ENCODE measurements at places on chromosomes 13 and 19. TPM values are rescaled to one million over a fixed set of nuclear protein-coding genes. Genes with fewer than 3 reads are reported as not detected.

Gene RFPL4AL1
- polyA plus RNA-seq = not detected

Gene SHISA7
- polyA plus RNA-seq = 0.14 TPM

Gene KIR3DL1
- polyA plus RNA-seq = not detected

Gene MATK
- 0.50 TPM for polyA plus RNA-seq

DNA sequence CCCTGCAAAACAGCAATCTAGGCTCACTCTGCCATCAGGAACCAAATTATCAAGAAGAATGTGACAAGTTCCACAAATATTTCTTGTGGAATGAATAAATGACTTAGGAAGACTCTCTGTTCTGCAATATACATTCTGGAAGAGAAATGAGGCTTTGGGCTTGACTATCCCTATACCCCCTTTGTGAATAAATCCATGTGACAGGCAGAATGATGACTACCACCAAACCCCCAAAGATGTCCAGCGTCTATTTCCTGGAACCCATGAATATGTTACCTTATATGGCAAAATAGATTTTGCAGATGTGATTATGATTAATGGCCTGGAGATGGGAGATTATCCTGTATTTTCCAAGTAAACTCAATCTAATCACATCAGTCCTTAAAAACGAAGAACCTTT is 139.3 kb downstream of the ENOX1 start:
- no peak for DNase-seq

GRCh38 chr19:18906605-18907519 is 10.9 kb upstream of the CERS1 start:
- no peak for DNase-seq

DNA sequence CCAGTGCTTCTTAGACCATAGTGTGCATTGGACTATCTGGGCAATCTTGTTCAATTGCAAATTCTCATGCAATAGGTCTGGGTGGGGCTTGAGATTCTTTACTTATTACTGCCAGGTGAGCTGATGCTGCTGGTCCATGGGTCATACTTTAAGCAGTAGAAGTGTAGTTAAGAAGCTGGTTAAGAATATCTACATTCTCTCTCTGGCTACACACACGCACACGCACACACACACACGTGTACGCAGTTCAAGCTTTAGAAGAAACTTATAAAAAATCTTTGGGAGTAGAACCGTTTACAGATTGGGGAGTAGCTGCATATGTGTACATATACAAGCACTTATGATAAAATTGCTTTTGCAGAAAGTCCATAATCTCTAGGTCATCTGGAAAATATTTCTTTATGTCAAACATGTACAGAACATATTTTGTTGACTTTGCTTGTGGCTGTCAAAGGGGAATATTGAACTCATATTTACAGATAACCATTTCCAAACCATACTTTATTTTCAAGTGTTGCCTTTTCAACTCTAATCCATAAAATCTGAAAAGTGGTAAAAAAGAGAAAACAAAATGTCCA is 99.7 kb downstream of the GPC6 start:
- no peak for DNase-seq

DNA sequence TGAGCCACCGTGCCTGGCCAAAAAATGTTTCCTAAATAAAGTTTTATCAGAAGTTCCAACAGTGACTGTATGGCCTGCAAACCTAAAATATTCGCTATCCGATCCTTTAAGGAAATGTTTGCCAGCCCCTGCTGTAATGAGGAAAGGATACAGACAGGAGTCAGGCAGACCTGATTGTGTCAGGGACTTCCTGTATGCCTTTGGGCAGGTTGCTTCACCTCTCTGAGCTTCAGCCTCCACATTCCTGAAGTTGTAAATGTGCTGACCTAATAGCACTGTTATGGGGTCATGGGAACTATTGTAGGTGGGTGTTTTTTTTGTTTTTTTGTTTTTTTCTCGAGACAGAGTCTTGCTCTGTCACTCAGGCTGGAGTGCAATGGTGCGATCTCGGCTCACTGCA is 6.2 kb downstream of the ABHD8 start:
- DNase-seq = no peak

DNA sequence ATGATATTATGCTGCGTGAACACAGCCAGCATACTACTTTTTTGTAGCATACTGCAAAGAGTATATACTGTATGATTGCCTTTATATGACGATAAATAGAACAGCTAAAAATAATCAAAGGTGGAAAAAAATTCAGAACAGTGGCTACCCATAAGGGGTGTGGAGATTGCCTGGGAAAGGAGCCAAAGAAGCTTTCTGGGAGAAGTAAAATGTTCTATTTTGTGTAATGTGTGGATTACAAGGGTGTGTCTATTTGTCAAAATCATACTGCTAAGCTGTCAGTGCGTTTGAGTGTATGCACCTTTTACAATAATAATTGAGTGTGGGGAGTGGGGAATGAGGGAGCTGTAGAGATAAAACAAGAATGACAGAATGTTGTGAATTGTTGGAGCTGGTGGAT is 45.2 kb upstream of the MTIF3 start:
- DNase-seq = no peak

GRCh38 chr13:35996360-35996759 is 134.8 kb downstream of the DCLK1 start:
- DNase-seq = no peak

GRCh38 chr19:35518313-35518712 is 4.9 kb upstream of the DMKN start:
- no peak for DNase-seq

Measured in right renal pelvis (tissue), 4 donors.